NCI-H226 (cell line): ENCODE measurements at places on chromosomes 16 and 17.
A peak's percentile ranks its signal among the peaks of the same experiment; 100 is the strongest.

GRCh38 chr16:88393571-88393970, 10.8 kb downstream of the ZNF469 start:
- DNase-seq = no peak

GRCh38 chr16:66996324-66996982, 8.1 kb downstream of the CES4A start:
- DNase-seq = no peak

DNA sequence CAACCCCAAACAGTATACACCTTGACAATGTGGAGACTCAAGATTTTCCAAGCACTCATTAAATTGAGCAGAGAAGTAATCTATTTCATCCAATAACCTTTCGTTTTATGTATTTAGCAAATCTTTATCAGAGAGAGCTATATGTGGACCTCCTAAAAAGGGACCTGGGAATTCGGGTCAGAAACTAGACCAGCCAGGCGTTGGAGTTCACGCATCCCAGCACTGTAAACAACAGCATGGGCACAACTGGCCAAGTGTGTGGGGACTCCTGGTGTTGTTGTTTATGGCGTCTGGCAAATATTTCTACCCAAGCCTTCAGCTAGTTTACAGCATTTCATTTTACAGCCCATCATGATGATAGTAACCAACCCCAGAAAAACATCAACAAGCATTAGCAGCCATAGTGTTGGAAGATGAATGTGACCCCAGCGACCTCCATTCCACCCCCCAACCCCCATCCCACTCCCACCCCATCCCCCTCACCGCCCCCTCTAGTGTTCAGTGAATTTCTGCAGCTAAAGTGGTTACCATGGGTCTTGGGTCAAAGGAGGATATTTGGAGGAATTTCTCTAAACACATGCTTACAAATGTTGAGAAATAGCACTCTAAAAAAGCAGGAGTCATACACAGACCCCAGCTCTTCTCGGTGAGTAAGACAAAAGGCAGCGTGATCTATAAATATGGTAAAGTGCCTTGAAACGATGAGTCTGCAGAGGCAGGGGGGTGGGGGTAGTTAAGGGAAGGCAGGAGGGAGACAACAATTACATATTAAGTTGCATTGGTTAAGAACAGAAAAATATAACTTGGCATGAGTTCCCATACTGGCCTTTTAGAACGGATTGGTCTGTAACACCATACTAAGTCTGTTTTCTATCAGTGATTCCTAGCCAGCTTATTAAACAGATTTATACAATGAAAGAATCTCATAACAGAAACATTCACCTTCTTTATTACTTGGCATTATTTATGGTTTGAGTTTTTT, 91.4 kb upstream of the TBX2 start:
- DNase-seq = no peak

- no peak for DNase-seq
These were observed 2.0 kb upstream of the RASL10B start for GRCh38 chr17:35729405-35729833.

DNA sequence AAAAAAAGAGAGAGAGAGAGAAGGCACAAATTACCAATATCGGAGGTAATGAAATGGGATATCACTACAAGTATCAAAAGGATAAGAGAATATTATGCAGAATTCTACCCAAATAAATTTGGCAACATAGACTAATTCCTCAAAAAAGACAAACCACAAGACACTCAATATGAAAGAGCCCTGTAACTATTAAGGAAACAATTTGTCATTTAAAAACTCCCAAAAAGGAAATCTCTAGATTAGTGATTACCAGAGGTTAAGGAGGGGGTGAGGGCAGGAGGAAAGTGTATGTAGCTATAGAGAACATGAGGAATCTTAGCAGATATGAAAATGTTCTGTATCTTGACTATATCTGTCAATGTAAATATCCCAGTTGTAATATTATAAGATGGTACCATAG, 54.0 kb downstream of the CFDP1 start:
- DNase-seq = no peak

DNA sequence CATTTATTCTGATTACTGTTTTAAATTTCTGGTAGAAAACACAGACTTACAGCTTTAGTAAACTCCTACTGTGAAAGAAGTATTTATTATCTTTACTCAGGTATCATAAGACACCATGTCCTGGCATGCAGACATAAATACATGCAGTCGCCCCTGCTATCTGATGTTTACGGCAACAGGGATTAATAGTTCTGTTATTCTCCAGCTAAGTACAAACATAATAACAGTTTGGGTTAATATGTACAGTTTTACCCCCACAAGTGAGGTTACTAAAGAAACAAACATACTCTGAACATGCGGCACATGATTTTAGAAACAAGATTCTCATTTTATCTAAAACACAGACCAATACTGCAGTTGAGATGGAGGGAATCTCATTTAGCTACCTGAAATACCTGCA, 170.8 kb downstream of the ABCA8 start:
- no peak for DNase-seq

GRCh38 chr17:74380086-74380958, 13.0 kb downstream of the GPR142 start:
- peak; percentile 43 for DNase-seq

DNA sequence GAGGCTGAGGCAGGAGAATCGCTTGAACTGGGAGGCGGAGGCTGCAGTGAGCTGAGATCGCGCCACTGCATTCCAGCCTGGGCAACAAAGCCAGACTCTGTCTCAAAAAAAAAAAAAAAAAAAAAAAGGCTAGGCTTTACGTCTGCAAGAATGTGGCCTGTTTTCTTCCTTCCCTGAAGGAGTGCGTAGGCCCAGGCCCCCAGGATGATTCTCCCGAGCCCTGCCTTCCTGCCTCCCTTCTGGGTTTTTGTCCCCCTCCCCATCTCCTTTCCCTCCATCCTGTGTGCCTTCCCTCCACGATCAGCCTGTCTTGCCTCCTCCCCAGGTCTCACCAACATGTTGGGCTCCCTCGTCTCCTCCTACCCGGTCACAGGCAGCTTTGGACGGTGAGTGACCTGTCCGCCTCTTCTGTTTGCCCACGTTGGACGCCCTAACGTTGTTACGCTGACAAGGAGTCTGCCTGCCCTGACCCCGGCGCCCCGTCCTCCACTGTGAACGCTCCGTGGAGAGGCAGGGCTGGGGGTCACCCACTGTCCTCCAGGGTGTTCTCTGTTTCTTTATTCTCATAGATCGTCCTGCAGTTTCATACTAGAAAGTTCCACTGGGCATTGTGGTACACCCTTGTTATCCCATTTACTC, 15.7 kb upstream of the RNF213 start:
- DNase-seq = no peak

- DNase-seq = no peak
These were observed 354.3 kb downstream of the C16orf95 start for GRCh38 chr16:86962913-86963312.

GRCh38 chr16:6165330-6165979, 1067.9 kb upstream of the EEF2KMT start:
- DNase-seq = no peak

DNA sequence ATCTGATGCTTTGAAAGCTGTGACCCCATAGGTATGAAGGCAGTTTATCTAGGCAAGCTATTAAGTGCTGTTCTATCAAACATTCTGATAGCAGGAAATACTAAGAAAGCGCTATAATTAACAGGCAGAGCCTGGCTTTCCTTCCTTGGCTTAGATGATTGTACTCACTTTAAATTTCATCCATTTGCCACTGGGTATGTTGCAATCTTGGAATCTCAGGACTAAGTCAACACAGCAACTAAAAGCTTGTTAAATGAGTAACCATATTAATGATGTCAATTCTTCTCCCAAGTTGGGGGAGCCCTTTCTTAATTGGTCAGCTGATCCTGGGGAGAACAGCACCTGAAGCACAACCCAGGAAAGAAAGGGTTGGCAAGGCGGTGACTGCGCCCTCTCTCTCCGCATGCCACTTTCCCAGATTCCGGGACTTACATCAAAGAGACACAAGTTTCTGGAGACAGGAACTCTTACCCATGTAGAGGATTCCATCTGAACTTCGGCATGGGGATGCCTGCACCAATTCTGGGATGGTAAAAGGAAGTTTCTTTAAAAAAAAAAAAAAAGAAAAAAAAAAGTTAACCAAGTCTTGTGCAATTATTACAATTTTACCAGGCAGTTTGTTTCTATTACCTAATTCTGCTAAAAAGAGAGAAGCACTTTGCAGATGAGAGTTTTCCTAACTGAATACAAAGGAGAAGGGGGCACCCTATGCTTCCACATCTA, 54.4 kb upstream of the ICAM2 start:
- peak; percentile 59 for DNase-seq

- no peak for DNase-seq
These were observed 2.3 kb downstream of the ANKFY1 start for GRCh38 chr17:4261452-4261851.

DNA sequence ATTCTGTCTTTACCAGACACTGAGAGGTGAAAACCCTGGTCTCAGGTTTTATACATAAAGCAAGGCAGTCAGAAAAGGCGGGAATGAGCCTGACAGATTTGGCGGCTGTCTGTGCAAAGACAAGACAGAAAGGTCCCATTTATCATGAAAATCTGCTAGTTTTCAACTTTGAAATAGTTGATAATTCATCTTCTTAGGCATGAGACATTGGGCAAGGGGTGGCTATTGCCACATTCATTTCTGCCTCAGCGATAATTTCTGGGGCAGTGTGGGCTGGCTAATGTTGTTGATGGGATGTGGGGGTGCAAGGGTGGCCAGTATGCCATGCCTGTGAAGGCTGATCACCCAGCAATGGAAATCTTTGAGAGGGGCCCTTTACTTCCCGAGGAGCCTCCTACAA, 173.8 kb upstream of the RPH3AL start:
- no peak for DNase-seq

- DNase-seq = no peak
These were observed 94.3 kb upstream of the AXIN2 start for GRCh38 chr17:65655706-65656105.

- DNase-seq = no peak
These were observed 236.6 kb upstream of the MYOCD start for GRCh38 chr17:12429116-12429515.

DNA sequence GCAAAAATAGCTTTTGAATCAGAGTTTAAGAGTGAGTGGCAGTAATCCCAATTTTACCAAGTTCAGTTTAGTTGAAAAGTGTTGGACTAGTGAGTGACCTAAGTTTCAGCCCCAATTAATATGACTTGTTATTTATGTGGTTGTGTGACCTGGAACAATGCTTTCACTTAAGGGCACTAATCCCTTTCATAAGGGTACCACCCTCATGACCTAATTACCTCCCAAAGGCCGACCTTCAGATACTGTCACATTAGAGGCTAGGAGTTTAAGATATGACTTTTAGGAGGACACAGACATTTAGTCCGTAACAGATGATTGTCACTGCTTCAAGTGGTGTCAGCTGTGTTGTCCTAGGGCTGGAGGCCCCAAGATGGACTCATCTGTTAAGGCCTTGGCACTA, 190.0 kb downstream of the IRX3 start:
- no peak for DNase-seq

GRCh38 chr16:3193221-3194212, 5.5 kb downstream of the OR1F1 start:
- DNase-seq = no peak

DNA sequence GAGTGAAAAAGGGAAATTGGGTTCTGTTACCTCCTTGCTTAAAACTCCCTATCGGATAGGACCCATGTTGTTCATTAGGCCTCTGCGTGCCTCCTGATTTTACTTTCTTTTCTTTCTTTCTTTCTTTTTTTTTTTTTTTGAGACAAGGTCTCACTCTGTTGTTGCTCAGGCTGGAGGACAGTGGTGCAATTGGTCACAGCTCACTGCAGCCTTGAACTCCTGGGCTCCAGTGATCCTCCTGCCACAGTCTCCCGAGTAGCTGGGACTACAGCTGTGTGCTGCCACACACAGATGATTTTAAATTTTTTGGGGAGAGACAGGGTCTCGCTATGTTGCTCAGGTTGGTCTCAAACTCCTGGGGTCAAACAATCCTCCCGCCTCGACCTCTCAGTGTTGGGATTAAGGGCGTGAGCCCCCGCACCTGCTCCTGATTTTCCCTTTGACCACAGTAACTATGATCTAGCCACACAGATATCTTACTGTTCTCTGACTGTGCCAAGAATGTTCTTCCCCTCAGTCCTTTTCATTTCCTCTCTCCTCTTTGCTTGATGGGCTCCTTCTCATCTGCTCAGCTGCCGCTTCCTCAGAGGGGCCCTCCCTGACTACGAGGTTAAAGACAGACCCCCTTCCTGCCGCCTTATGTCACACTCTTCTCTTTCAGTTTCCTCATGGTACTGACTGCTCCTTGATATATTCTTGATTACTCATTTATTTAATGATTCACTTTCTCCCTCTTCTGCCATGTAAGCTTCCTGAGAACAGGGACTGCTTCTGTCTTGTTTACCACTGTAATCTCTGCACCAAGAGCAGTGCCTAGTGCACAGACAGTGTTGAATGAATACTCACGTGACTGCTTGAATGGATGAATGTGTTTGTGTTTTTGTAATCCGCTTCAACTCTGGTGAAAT, 44.3 kb downstream of the LCMT1 start:
- DNase-seq = peak; percentile 37

DNA sequence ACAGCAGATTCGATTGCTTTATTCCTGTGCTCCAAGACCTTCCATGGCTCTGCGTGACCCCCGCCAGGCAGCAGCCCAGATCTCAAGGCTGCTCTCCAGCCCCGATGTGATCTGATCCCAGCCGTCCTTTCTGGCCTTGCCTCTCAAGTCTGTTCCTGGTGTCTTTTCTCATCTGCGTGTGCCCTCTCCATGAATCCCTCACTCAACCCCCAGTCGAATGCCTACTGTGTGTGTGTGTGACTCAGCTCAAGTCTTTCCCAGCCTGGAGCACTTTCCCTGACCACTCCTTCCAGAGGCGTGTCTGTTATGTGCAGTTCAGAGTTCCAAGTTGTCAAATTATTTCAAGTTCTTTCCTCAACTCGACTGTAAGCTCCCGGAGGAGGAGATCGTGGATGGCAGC, 64.0 kb downstream of the MRM1 start:
- DNase-seq = peak; percentile 33

DNA sequence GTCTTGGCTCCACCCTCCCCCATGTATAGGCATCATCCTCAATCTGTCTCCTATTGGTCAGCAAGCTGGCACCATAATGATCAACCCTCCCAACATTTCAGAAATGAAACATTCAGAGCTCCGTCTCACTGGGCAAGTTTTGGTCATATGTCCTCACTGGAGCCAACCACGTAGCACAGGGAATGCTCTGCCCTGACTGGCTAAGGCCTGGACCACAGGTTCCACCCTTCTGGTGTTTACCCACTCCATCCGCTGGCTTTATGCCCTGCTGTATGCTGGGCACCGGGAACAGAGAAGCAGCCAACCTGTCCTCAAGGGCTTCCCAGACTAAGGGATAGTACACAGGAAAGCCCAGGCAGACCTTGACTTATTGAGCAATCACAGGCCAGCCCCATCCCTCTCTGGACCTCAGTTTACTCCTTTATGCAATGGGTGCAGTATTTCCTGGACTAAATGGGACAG, 20.5 kb downstream of the MYO15A start:
- DNase-seq = peak; percentile 95

GRCh38 chr17:21352221-21352980, 23.8 kb upstream of the KCNJ12 start:
- no peak for DNase-seq

- DNase-seq = no peak
These were observed 8.9 kb downstream of the C17orf78 start for GRCh38 chr17:37384560-37385149.
